Esophagus squamous epithelium (tissue), 5 donors: ENCODE measurements at places on chromosomes 2 and 18.

GRCh38 chr18:79108549-79109215 is 39.5 kb downstream of the ATP9B start:
- no peak for DNase-seq

DNA sequence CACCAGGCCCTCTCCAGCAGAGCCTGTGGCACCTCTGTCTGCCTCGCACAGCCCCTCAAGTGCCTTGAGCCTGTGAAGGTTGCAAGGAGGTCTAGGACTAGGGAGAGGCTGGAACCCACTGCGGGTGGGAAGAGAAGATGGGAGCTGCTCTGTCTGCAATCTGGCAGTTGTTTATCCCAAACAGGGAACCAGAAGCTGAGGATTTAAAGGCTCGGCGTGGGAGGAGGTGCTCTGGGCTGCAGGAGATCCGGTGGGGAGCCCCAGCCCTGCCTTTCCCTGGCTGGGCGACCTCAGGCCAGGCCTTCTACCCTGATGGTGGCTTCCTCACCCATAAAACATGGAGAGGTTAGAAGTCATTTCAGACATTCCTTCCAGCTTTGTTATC is 174.1 kb downstream of the SMAD7 start:
- no peak for DNase-seq

DNA sequence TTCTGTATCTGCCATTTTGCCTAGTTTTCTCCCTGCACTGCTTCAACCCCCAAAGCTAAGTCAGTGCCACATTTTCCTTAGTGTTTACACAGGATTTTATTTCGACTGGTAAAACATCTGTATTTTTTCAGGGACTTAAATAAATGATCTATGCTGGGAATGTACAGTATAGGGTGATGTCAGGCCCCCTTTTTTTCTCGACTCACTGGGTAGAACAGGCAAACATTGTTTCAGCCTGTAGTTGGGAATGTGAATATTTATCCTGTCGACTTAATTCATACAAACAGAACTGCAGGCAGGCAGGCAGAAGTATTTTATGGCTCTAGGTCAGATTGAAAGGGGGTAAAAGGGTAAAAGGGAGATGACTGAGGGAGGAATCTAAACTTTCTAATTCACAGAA is 123.5 kb upstream of the ZFP36L2 start:
- DNase-seq: no peak

DNA sequence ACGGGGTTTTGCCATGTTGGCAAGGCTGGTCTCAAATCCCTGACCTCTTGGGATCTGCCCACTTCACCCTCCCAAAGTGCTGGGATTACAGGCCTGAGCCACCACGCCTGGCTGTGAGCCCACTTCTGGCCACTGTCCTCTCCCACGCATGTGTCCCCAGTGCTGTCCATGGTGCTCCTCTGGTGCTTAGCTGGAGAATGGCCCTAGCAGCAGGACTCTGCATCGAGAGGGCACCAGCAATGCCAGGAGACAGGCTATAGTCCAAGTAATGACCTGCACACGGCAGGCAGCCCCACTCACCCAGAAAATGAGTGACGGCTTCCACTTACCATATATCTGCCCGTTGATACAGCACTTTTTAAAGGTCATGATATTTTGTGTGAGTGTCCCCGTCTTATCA is 66.3 kb upstream of the NARS1 start:
- no peak for DNase-seq

DNA sequence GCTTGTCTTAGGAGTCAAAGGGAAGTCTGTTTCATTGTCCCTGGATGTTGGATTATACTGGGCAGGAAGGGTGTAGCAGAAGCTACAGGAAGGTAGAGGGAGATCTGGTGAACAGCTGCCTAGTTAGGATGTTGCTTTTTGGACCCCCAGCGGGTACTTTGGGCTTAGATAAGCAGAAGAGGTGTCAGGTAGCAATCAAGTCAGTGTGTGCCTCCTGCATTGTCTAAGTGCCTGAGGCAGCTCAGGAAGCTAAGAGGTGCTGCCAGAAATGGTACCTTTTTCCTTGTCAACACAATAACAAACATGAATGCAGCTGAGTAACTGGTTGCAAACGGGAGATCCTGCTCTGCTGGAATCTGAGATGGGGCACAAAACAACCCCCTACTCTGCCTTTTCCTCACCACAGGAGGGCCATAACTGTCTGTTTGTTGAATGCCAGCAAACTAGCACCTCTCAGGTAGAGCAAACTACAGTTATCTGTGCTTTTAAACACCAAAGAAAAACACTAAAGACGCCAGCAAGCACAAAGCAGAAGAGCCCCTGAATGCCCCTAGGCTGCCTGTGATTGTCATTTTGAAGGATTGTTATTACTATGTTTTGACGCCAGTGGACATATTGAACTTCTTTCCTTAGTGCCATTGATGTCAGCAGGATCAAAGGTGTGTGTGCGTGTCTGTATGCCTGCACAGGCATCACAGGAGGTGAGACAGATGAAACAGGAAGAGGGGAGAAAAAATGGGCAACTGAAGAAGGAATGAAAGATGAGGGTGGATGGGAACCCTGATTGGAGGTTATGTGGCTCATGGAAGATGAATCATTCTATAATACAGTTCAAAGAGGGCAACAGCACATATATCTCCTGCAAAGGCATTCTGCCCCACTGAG is 151.4 kb downstream of the ETAA1 start:
- DNase-seq: no peak

GRCh38 chr2:238655198-238655860 is 192.6 kb upstream of the TWIST2 start:
- DNase-seq: no peak

DNA sequence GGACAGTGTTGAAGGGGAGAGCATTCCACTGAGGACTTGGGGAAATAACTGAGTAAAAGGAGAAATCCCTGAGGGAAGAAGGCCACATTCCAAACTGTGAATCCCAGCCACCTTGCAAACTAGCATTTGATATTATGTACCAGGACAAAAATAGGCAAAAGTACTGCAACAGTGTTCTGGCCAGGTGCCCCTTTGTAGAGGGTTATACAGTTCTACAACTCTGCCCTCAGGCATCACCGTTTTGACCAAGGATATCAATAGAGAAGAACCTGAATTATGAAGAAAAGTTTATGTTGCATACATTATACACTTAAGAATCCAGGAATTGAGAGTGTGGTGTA is 20.6 kb upstream of the CAVIN2 start:
- DNase-seq: no peak

GRCh38 chr2:139175510-139175909 is 395.3 kb upstream of the NXPH2 start:
- no peak for DNase-seq

- DNase-seq: no peak
Observed at GRCh38 chr2:29977284-29977683, 55.9 kb upstream of the ALK start.

GRCh38 chr2:164178835-164179465 is 442.3 kb downstream of the GRB14 start:
- no peak for DNase-seq

DNA sequence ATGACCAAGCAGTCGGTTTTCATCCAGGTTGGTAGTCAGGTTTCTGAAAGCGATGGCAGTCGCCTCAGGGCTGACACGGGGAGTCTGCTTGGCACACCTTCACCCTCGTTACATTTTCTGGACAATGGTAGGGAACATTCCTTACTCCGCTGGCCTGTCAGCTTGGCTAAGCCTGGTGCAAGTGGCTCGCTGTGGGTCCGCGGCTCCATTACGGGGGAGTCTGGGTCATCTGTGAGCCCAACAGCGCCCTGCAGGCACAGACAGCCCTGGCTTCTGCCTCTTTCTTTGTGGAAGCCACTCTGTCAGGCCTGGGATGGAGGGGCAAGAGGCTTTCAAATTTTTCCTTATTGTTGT is 95.6 kb downstream of the HDAC4 start:
- no peak for DNase-seq

DNA sequence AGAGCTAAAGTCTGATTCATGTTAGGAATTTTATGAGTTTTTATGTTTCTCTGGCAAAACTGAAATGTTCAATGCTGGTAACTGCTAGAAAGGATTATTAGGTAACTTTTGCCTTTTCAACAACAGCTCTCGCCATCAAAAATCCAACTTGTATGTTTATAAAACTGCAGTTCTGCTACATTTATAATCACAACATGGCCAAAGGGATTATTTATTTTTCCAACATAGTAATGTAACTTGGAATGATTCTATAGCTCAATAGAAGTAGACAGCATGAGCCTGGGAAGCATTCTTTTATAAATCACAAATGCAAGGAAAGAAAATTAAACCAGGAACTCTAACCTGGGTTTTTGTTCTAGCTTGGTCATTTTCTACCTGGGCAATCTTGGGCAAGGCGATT is 470.9 kb downstream of the TGIF1 start:
- no peak for DNase-seq

DNA sequence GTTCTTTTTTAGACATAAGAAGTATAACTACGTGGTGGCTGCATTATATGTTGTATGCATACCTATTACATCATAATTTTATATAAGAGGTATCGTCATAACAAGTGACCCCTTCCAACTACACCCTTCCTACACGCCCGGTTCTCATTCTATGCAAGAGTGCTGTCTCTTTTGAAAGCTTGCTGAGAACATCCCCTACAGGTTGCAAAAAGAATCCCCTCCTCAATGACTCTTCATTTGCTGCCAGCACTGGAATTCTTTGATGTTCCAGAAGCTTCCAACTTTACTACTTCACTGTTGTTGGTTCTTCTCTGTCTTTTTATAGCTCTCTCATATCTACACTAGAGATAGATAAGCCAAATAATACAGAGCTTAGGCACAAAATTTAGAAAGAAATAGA is 66.4 kb downstream of the CDH7 start:
- DNase-seq: no peak

GRCh38 chr2:53631313-53632125 is 136.1 kb upstream of the CHAC2 start:
- no peak for DNase-seq

GRCh38 chr2:143841935-143842334 is 678.0 kb downstream of the ZEB2 start:
- no peak for DNase-seq

- no peak for DNase-seq
Observed at GRCh38 chr2:11865378-11865777, 118.9 kb downstream of the LPIN1 start.

DNA sequence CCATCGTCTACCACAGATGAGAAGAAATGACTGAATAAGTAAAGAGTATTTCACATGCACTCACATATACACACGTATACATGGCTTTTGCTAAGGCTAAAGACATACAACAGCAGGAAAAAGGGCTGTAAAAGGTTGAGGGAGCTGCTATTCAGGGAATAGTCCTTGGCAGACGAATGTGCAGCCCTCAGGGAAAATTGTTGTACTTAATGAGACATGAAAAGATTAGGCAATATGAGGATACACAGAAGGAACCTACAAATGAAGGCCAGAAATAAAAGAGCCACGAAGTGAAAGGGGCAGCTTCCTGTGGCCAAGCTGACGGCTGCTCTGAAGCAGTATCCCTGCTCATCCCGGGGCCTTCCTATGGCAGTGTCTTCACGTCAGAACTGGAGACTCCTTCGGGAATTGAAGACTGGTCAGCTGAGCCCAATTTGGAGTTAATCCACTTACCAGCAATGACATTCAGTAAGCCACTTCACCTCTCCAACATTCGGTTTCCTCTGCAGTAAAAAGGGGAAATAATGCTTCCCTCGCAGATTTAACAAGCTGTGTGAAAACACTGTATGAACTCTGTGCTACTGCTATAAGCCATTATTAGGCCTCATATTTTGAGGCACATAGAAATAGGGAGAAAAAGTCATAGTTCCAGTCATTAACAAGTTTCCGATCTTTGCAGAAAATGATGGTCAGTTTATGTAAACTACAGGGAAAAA is 221.8 kb downstream of the STK39 start:
- DNase-seq: no peak

- DNase-seq: no peak
Observed at GRCh38 chr2:185201063-185201462, 537.5 kb upstream of the FSIP2 start.

DNA sequence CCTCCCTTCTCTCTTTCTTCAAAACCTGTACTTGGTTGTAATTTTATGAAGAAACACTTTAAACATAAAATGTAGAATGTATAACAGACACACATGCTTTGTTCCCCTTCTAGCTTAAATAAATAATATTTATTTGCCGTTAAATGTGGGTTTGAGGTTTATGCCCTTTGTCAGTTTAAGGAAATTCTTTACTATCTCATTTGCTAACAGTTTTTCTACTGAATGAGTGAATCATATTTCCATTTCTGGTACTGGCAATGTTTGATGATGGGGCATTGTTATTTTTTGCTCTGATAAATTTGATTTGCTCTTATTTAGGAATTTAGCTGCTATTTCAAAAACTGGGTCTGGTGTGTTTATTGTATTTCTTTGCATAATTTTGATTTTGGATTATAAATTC is 555.6 kb downstream of the CCDC85A start:
- no peak for DNase-seq
